Activated CD8-positive, alpha-beta T cell treated with anti-CD3 and anti-CD28 coated beads for 36 hours (primary cell): ENCODE measurements at places on chromosomes 16 and 17.

DNA sequence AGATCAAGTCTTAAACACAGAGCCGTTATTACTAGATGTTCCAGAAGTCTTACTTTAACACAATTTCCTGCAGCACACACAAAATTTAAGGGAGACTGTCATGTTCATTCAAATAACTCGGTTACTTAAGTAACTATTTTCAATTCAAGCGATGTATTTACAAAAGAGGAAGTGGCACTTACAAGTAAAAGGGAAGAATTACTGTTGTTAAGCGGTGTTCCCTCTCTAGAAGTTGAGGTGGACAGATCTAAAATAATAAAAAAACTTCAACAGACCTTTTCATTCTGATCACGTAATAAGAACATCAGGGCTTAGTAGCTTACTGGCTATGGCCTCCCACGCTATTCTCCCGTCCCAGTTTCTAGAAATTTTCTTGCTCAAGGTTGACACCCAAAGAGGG is 26.2 kb upstream of the TXNDC11 start:
- no peak for DNase-seq

DNA sequence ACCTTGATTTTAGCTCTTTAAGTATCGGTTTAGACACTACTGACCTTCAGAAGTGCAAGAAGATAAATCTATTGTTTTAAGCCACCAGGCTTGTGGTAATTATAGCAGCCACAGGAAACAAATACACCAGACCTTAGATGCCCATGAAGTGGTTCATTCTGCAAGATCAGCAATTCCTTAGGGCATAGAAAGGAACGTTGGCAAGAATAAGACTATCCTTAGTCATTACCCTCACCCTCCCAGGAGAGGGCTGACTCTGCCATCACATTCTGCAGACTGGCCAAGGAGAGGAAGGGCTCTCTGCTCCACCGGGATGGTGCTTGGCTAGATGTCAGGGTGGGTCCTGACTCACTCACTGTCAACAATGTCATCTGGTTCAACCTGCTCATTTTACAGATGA is 14.1 kb upstream of the NDEL1 start:
- no peak for DNase-seq

GRCh38 chr16:533391-534123 is 6.0 kb downstream of the CAPN15 start:
- no peak for DNase-seq

DNA sequence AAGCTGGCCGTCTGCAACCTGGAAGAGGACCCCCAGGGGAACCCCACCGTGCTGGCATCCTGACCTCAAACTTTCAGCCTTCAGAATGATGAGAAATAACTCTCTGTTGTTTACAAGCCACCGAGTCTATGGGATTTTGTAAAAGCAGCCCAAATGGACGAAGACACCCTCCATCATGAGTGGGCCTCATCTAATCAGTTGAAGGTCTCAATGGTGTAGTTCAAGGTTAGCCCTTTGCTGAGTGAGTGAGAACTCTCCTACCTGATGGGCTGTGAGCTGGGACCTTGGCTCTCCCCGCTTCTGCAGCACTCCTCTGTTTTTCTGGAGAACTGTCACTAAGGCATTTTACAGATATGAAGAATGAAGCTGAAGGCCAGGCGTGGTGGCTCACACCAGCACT is 325.9 kb upstream of the TNRC6C start:
- no peak for DNase-seq

DNA sequence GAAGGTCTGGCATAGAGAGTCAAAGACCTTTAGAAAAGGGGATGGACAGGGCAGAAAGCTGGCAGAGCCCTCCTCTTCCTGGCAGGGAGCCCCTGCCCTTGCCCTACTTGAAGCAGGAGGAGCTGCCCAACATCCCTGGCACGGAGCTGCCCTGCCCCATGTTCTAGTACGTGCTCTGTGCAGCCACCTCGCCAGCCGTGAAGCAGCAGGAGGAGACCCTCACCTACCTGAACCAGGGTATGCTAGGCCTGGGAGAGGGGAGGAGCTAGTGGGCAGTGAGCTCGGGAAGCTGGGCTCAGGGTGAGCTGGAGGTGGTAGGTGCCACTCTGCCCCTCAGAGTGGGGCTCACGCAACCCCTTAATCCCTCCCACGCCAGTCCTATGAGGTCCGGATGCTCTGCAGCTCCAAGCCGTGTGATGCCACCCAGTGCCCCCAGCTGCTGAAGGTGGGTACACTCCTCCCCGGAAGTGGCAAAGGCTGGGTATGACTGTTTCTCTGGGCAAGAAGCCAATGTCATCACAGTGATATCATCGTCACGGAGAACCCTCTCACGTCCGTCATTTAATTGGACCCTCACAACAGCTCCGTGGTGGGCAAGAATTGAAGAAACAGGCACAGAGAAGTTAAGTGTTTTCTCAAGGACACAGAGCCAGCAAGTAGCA is 12.7 kb upstream of the STAC2 start:
- DNase-seq, result peak; percentile 87

- no peak for DNase-seq
Observed at GRCh38 chr17:79048826-79049755, 25.1 kb downstream of the C1QTNF1 start.
